ENCODE measurements at places on chromosomes 11 and 22. TPM values are rescaled to one million over a fixed set of nuclear protein-coding genes. Genes with fewer than 3 reads are reported as not detected.

The PNPLA3 gene
- 1.4 TPM for polyA plus RNA-seq

The CSF2RB gene
- 2.6 TPM for polyA plus RNA-seq

The OR52I2 gene
- not detected for polyA plus RNA-seq

The MGAT3 gene
- polyA plus RNA-seq: 23.8 TPM

Data from right renal cortex interstitium (tissue), 3 donors.